ENCODE measurements at places on chromosomes 2 and 18. TPM values are rescaled to one million over a fixed set of nuclear protein-coding genes. Genes with fewer than 3 reads are reported as not detected.

CRYBA2 gene
- not detected for total RNA-seq

GTF2A1L gene
- 6.9 TPM for total RNA-seq

PSMA8 gene
- total RNA-seq = not detected

KIF5C gene
- 379 TPM for total RNA-seq

STPG4 gene
- 0.78 TPM for total RNA-seq

SERPINB8 gene
- 1.1 TPM for total RNA-seq

CDCA7 gene
- total RNA-seq = 17.3 TPM

UPP2 gene
- total RNA-seq = 1.7 TPM

SERPINB13 gene
- total RNA-seq = not detected

DNAH7 gene
- total RNA-seq = 16.5 TPM

BOLL gene
- total RNA-seq = not detected

MC5R gene
- 2.2 TPM for total RNA-seq

ADGRF3 gene
- 0.16 TPM for total RNA-seq

GAREM2 gene
- 7.0 TPM for total RNA-seq

DSG1 gene
- total RNA-seq = 0.16 TPM

EVX2 gene
- total RNA-seq = not detected

CRACDL gene
- total RNA-seq = 2.3 TPM

REG1B gene
- total RNA-seq = not detected

GALNT3 gene
- total RNA-seq = 5.3 TPM

SERPINB11 gene
- total RNA-seq = not detected

HIBCH gene
- total RNA-seq = 19.2 TPM

ALKAL2 gene
- total RNA-seq = 2.0 TPM

UGT1A7 gene
- total RNA-seq = not detected

WNT10A gene
- not detected for total RNA-seq

CCDC85A gene
- 38.8 TPM for total RNA-seq

GCFC2 gene
- 32.6 TPM for total RNA-seq

TRIM54 gene
- not detected for total RNA-seq

Measured in occipital lobe (tissue), 3 donors.